Renal cortical epithelial cell (primary cell): ENCODE measurements at places on chromosomes 5 and 9.
A peak's percentile ranks its signal among the peaks of the same experiment; 100 is the strongest.

- no peak for DNase-seq
Measured at GRCh38 chr5:137086342-137086741, 412.8 kb downstream of the SPOCK1 start.

- DNase-seq, result no peak
Measured at GRCh38 chr9:136943291-136944211, 987 bp downstream of the FBXW5 start.

- no peak for DNase-seq
Measured at GRCh38 chr5:117803533-117803932, 1184.8 kb downstream of the DTWD2 start.

DNA sequence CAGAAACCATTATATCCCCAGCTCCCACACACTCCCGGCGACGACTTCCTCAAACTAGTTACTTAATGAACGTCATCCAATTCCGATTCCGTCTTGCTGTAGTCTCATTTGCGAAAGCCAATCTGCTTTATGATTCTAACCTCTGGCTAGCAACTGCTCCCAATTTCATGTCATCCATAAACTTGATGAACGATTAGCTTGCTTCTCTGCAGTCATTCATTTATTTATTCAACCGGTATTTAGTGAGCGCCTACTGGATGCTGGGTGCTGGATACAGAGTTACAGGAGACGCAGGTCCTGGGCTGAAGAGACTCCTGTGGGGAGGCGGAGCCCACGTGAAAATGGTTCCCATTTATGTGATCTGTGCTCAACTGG, 46.2 kb downstream of the TSPAN17 start:
- peak; percentile 46 for DNase-seq

DNA sequence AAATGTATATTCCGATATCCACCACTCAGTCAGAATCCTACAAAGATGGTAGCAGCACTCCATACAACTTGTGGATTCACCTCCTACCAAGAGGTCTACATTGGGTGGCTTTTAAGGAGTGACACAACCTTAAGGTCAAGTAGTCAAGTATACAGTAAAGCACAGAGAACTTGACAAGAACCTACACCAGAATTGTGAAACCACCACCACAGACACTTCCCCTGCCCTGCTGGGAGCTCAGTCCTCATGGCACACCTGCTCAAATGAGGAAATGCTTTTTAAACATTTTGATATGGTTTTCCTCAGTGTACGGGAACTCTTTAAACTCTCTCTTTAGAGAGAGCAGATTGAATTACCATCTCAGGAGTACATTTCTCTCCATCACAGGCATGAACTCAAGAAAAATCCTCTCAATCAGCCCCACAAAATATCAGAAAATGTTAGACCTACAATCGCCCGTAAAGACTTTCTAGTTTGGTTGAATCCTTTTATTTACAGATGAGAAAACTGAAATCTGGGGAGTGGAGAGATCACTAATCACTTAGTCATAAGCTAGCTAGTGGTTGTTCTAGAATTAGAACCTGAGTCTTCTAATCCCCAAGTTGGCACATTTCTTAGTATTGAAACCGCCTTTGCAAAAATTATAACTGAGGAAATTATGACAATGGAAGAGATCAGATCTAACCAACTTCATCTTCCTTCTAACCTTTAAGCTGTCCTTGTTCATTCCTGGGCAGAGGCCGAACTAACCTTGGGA, 38.5 kb upstream of the NR4A3 start:
- no peak for DNase-seq

DNA sequence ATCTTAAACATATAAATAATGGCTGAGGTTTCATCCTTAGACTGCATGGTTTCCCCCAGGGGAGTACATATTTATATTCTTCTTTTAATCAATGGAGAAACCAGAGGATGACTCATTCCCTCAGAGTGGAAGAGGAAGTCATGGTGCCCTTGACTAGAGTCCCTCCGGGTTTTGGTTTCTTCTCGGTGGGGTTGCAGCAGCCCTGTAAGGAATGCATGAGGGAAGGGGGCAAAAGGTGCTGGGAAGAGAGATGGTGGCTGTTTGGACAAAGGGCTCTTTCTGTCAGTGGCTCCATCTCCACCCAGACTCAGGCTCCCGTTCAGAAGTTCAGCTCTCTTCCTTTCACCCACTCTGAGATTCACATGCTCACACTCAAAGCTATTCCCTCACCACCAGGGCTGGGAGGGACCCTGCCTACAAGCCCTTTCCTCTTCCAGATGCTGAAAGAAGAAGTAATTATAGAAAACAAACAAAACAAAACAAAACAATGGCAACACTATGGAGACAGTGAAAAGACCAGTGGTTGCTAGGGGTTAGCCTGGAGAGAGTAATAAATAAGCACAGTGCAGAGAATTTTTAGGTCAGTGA, 129.8 kb upstream of the IL12B start:
- no peak for DNase-seq

- DNase-seq, result no peak
Measured at GRCh38 chr5:3613726-3614125, 18.1 kb downstream of the IRX1 start.

DNA sequence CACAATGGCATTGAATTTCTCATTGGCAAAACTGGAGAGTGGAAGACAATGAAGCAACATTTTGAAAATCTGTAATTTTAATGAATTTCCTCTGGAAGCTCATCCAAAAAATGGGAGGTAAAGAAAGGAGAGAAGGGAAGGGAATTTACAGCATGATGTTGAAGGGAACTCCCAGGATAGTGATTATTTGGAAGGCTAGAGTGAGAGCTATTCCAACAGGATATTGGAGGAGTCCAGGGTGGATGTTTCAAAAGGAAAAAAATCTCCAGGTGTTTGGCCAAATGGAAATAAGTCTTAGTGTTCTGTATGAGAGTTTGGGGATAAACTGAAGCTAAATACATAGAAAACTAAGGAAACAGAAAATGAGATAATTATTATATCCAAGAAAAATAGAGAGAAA, 106.2 kb downstream of the IZUMO3 start:
- DNase-seq, result no peak

- no peak for DNase-seq
Measured at GRCh38 chr5:3995954-3996619, 400.5 kb downstream of the IRX1 start.

DNA sequence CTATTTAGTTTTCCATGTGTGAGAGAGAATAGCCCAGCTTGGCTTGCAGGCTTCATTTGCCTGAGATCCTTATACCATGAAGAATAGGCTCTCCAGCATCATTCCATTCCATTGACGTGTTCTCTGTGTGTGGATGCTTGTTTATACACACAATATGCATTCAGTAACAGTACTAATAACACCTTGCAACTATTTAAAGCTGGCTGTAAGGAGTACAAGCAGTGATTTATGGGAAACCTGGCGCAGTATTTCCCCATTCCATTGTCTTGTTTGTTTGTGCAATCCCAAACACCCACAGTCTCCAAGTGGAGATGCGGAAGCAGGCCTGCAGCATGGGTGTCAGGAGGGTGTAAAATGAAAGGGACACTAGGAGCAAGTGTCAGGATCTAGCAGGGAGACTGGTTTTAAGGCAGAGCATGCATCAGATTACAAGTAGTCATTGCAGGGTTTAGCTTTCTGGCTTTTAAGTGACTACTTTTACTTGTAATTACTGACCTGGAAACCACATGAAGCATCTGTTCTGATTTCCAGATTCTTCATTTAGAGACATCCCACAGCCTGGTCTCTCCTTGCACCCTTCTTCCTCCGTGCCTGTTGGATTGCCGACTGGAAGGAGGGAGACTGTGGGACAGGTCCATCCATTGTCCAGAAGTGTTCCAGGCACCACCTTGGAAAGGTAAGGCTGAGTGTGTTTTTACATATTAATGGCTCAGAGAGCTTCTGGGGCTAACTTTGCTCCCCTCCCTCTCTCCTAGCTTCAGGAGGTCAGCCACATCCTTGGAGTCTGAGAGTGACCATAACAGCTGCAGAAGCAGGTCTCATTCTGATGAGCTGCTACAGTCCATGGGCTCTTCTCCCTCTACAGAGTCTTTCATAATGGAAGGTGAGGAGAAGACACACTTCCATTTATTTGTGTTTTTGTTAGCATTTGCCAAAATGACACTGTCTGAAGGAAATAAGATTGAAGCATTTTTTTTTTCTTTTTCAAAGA, 241.6 kb downstream of the ARHGEF28 start:
- DNase-seq, result peak; percentile 54
